ENCODE measurements at places on chromosomes 3 and 15.

GRCh38 chr3:78974181-78974790 is 793.5 kb downstream of the ROBO1 start:
- no peak for DNase-seq

DNA sequence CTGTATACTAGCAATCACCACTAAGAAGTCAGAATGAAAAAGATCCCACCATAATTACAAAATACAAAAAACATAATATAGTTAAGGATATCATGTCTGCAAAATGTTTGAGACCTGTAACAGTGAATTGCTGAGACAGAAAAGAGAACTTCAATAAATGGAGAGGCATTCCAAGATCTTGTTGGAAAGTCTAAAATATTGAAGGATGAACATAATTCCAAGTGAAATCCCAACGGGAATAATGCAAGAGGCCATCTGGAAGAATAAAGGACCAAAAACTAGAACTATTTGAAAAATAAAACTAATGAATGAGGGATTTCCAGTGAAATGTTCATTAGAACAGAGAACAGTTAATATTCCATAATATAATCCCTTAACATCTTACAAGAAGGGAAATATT is 110.9 kb downstream of the COL6A6 start:
- no peak for DNase-seq

DNA sequence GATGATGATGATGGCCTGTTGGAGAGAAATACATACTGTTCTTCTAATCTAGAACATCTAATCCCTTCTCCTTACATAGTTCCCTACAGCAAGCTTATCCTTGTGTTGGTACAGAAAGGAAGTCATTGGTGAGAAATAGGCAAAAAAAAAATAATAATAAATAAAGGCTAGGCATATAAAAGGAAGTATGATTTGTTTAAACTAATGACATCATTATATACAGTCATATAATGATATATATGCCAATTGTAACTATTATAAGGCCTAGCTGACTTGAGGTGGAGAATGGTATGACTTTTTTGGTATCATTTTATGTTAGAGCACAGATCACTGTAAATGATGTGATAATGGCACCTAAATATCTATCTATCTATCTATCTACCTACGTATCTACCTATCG is 142.4 kb downstream of the DUT start:
- DNase-seq, result no peak

GRCh38 chr3:131543714-131544113 is 40.9 kb upstream of the MRPL3 start:
- peak; percentile 89 for DNase-seq

GRCh38 chr3:123735456-123735855 is 148.7 kb downstream of the MYLK start:
- DNase-seq, result no peak

DNA sequence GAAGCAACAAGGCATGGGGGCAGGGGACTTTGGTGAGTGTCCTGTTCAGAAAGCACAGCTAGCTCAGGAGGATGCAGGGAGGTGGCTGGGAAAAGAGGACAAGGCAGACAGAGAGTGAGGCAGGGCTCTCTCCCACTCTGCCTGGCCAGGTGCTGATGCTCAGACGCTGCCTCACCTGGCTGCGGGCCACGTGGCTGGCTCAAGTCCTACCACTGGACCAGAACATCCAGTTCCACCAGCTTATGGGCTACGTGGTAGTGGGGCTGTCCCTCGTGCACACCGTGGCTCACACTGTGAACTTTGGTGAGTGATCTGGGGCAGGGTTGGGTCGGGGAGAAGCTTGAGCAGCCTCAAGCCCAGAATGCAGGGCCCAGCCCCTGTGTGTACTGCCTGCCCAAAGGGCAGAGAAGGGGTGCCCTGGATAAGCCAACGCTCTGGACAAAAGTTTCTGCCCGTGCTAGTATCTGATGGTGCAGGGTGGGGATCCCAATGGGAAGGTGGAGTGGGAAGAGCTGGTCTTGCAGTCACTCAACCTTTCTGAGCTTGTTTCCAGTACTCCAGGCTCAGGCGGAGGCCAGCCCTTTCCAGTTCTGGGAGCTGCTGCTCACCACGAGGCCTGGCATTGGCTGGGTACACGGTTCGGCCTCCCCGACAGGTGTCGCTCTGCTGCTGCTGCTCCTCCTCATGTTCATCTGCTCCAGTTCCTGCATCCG is 20.9 kb downstream of the NOX5 start:
- DNase-seq, result no peak

GRCh38 chr15:80503319-80503952 is 99.3 kb downstream of the ARNT2 start:
- no peak for DNase-seq

GRCh38 chr3:184129012-184129411 is 6.1 kb upstream of the EIF2B5 start:
- DNase-seq, result peak; percentile 45

DNA sequence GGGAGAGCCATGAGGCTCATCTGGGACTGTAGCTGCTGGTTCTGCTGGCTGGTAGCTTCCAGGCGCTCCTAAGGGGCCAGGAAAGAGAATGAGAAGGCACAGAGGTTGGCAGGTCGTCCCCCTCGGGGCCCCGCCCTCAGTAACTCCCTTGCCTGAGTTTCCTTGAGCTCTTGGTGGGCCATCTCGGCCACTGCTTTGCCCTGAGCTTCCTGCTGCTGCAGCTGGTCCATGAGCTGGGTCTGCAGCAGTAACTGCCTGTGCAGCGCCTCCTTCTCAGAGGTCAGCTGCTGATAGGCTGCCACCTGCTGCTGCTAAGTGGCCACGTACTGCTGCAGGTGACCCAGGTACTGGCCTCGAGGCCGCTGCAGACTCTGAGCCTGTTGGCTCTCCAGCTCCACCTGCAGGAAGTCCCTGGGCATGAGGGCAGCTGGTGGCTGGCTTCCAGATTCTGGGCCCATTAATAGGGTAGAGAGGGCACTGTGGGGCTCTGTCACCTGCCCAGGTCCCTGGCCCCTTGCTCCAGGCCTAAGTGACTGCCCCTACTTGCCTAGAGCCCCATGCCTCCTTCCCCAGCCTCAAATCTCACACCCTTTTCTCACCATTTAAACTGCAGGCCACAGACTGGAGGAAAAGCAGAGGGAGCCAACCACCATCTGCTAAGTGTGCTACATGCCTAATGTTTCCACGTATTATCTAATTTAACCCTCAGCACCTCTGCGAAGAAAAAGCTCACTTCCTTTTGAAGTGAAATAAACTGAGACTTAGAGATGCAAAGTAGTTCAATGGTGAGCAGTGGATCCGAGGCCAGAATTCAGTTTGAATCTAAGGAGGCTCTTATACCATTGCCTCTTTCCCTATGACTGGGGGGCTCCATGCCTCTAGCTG is 10.8 kb upstream of the VPS33B start:
- DNase-seq, result peak; percentile 10

GRCh38 chr3:172012775-172013174 is 26.6 kb upstream of the FNDC3B start:
- DNase-seq, result no peak

DNA sequence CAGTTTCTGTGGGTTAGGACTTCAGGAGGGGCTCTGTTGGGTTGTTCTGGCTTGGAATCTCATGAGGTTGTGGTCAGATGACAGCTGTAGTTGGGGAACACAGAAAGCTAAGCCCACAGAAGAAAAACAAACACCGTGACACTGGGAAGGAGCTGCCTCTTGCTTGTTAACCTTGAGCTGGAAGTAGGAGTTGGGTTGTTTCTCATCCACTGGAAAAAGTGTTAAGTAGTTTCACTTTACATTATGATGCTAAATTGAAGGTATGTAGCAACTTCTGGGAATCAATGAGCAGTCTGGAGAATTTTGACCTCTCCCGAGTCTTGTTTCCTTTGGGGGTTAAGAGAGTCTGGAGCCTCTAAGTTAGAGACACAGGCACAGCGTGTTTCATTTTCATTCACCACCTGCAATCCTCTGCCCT is 20.4 kb downstream of the HACD3 start:
- peak; percentile 70 for DNase-seq

DNA sequence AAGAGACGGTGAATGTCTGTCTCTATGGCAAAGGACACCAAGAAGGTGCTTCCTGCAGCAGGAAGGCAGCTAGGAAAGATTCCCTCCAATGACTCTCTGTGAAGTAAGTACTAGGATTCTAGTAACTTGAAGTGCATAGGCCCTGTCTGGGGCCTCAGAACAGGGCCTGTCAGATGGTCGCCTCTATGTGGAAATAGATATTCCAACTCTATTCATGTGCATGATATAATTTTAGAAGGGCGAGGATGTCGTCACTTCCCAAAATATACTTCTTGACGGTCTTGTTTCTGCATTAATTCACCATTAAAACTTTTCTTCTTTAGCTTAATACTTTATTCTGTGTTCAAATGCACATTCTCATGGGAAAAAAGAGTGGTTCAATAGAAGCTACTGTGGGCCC is 167.0 kb downstream of the TLE3 start:
- no peak for DNase-seq

- peak; percentile 89 for DNase-seq
Measured at GRCh38 chr3:169771497-169772304, 1.5 kb upstream of the MYNN start.

- peak; percentile 93 for DNase-seq
Measured at GRCh38 chr3:66486646-66487045, 14.2 kb downstream of the LRIG1 start.

- no peak for DNase-seq
Measured at GRCh38 chr3:36942638-36943248, 2.1 kb downstream of the TRANK1 start.

- DNase-seq, result peak; percentile 78
Measured at GRCh38 chr3:59540241-59540640, 490.4 kb upstream of the CFAP20DC start.

GRCh38 chr3:16536996-16537395 is 23.5 kb upstream of the RFTN1 start:
- DNase-seq, result no peak

Data from fibroblast of lung (primary cell).